ENCODE measurements at places on chromosomes 1 and 21.
A peak's percentile ranks its signal among the peaks of the same experiment; 100 is the strongest.

DNA sequence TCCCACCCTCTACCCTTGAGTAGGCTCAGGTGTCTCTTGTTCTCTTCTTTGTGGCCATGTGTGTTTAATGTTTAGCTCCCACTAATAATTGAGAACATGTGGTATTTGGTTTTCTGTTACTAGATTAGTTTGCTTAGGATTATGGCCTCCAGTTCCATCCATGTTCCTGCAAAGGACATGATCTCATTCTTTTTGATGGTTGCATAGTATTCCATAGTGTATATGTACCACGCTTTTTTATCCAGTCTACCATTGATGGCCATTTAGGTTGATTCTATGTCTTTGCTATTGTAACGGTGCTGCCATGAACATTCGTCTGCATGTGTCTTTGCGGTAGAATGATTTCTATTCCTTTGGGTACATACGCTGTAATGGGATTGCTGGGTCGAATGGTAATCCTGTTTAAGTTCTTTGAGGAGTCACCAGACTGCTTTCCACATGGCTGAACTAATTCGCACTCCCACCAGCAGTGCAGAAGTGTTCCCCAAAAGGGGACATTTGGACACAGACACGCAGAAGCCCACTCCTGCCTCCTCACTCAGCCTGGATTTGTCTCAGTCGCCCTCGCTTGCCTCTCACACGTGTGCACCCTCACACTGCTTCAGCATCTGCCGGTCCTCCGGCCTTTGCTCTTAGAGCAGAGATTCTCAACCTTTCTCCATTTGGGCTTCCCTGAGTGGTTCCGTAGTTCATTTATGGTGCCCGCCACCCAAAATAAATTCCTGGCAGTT is 3.7 kb downstream of the MX2 start:
- H3K27ac ChIP-seq = peak overlapping the region; percentile 99
- H3K36me3 ChIP-seq = peaks cover 8% of the 10 kb centered on the region
- no peak for DNase-seq
- H3K27me3 ChIP-seq = no peaks in the 10 kb centered on the region

GRCh38 chr1:158272681-158273080 is 17.0 kb upstream of the CD1C start:
- no peak overlapping the region for H3K4me3 ChIP-seq
- no peak for DNase-seq
- H3K4me1 ChIP-seq = peaks cover 2% of the 10 kb centered on the region
- H3K27ac ChIP-seq = no peak overlapping the region

- H3K36me3 ChIP-seq = peaks cover 5% of the 10 kb centered on the region
- H3K27ac ChIP-seq = no peak overlapping the region
- no peak for DNase-seq
Measured at GRCh38 chr1:58333511-58333910, 213.0 kb downstream of the OMA1 start.

DNA sequence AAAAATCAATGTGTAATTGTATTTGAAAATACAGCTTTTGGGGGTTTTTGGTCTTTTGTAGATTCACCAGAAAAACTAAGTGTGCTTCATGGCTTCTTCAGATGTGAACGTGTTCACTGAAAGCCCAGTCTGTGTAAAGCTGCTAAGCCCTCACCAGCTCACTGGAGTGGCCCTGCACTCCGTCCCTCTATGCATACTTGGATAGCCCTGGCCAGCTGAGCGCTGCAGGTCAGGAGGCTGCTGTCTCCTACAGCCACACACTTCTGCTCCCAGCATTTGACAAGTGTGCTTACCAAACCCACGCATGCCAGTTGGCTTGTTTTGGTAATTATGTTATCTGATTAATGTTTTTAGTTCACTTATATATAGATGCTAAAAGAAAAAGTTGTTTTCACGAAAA is 163.5 kb downstream of the TLR5 start:
- no peak overlapping the region for H3K27ac ChIP-seq
- H3K36me3 ChIP-seq = peaks cover under 1% of the 10 kb centered on the region
- H3K4me3 ChIP-seq = no peak overlapping the region
- no peaks in the 10 kb centered on the region for H3K4me1 ChIP-seq

GRCh38 chr1:115492880-115493279 is 148.9 kb upstream of the VANGL1 start:
- no peaks in the 10 kb centered on the region for H3K4me1 ChIP-seq
- no peak for DNase-seq

DNA sequence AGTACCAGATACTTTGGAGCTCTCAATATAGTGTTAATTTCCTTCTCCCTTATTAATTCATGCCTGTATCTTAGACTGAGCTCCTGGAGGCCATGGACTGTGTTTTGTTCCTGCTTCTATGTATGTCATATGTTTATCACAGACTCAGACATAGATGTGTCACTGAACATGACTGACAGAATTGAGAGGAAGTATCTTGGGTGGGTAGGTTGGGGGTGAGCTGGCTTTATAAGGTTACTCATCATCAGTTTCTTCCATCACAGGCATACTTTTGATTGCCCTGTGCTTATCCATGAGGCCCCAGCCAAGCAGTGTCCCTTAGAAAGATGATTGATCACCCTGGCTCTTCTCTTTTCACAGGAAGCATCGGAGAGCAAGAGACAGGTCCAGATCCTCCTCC is 5.6 kb upstream of the SH3D21 start:
- H3K36me3 ChIP-seq = peaks cover 6% of the 10 kb centered on the region
- H3K27me3 ChIP-seq = no peaks in the 10 kb centered on the region
- no peak overlapping the region for H3K4me3 ChIP-seq
- H3K4me1 ChIP-seq = peaks cover 7% of the 10 kb centered on the region

DNA sequence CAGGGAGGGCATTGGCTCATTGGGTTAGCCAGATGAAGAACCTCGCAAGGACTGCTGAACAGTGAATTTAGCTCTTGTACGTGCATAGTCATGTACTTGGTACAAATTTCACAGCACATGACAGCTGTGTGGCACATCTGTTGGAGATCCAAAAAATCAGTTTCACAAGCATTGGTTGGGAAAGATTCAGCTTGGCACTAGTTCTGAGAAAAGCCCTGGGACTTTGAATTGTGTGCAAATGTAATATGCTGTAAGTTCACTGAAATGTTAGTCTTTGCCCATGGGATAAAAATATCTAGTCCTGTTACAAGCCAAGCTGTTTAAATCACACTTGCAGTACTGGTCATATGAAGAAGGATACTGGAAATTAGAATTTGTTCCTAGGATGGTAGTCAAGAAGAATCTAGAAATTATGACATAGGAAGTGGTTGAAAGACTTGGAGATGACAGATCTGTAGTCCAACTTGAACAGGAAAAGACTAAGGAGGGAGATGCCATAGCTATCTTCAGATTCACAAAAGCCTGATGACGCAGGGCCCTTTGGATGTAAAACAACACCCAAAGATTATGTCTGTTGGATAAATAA is 19.2 kb downstream of the LAMC2 start:
- H3K27me3 ChIP-seq = peaks cover 27% of the 10 kb centered on the region
- H3K4me3 ChIP-seq = no peak overlapping the region
- no peaks in the 10 kb centered on the region for H3K36me3 ChIP-seq
- H3K4me1 ChIP-seq = no peaks in the 10 kb centered on the region
- no peak overlapping the region for H3K27ac ChIP-seq

GRCh38 chr1:225435487-225435886 is 7.6 kb upstream of the LBR start:
- H3K27me3 ChIP-seq = no peaks in the 10 kb centered on the region
- H3K4me1 ChIP-seq = peaks cover 8% of the 10 kb centered on the region
- peaks cover 2% of the 10 kb centered on the region for H3K36me3 ChIP-seq
- H3K27ac ChIP-seq = peak overlapping the region; percentile 72

- H3K27me3 ChIP-seq = peaks cover 8% of the 10 kb centered on the region
- H3K4me1 ChIP-seq = no peaks in the 10 kb centered on the region
- DNase-seq = no peak
- H3K4me3 ChIP-seq = no peak overlapping the region
- no peaks in the 10 kb centered on the region for H3K36me3 ChIP-seq
Measured at GRCh38 chr21:29933088-29933487, 6.7 kb downstream of the GRIK1 start.

GRCh38 chr1:179047636-179047997 is 21.9 kb downstream of the FAM20B start:
- no peaks in the 10 kb centered on the region for H3K27me3 ChIP-seq
- H3K36me3 ChIP-seq = peaks cover 4% of the 10 kb centered on the region
- H3K4me1 ChIP-seq = peaks cover 8% of the 10 kb centered on the region
- DNase-seq = no peak

DNA sequence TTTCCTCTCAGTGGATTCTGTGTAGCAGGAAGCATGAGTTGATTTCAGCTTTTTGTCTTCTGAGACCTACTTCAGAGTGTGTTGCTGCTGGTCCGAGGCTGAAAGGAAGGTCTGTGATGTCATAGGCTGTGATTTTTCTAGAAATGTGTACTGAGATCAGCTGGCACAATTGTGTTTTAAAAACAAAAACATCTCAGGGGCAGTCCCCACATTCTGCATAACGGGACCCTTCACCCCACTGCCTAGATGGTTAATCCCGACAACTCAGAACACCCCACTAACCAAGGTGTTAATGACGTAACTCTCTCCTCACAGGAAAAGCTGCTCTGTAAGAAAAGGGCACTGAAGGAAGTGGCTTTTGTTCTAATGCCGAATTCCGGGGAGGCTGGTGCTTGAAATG is 59.8 kb upstream of the PPP2R5A start:
- DNase-seq = no peak
- peak overlapping the region; percentile 84 for H3K27ac ChIP-seq
- H3K36me3 ChIP-seq = peaks cover 4% of the 10 kb centered on the region
- H3K4me1 ChIP-seq = peaks cover 19% of the 10 kb centered on the region
- H3K4me3 ChIP-seq = peak overlapping the region; percentile 80
- H3K27me3 ChIP-seq = no peaks in the 10 kb centered on the region

DNA sequence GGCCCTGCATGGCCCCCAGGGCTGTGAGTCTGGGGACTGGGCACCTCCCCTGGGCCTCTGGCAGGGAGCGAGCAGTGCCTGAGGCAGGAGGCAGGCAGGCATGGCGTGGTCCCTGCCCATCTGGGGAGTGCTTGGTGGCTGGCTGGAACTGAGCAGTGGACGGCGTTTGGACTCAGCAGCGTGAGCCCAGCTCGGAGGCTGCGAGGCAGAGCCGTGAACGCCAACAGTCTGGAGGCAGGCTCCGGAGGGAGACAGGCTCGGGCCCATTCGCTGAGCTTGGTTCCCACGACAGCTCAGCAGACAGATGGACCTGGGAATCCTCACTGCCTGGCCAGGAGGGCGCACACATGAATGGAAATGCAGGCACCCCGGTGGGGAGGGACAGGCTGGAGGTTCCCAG is 160.7 kb upstream of the POU3F1 start:
- H3K4me1 ChIP-seq = no peaks in the 10 kb centered on the region
- peaks cover 28% of the 10 kb centered on the region for H3K27me3 ChIP-seq
- no peak for DNase-seq
- H3K4me3 ChIP-seq = no peak overlapping the region

DNA sequence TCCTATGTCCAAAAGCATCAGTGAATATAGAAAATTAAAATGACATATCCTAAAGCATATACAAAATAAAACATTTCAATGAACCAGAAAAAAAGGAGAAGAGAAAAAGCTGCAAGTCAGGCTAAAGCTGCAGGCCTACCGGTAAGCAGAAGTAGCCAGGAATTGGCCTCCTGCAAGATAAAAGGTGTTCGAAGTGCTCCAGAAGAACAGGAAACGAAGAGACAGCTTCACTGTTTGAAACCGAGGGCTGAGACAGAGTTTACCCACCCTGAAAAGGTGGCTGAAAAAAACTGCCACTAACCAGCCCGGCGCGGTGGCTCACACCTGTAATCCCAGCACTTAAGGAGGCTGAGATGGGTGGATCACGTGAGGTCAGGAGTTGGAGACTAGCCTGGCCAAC is 37.4 kb downstream of the NSL1 start:
- H3K36me3 ChIP-seq = peaks cover 8% of the 10 kb centered on the region
- H3K27me3 ChIP-seq = no peaks in the 10 kb centered on the region
- DNase-seq = no peak
- peak overlapping the region; percentile 93 for H3K27ac ChIP-seq
- H3K4me3 ChIP-seq = peak overlapping the region; percentile 88
- H3K4me1 ChIP-seq = peaks cover 43% of the 10 kb centered on the region

DNA sequence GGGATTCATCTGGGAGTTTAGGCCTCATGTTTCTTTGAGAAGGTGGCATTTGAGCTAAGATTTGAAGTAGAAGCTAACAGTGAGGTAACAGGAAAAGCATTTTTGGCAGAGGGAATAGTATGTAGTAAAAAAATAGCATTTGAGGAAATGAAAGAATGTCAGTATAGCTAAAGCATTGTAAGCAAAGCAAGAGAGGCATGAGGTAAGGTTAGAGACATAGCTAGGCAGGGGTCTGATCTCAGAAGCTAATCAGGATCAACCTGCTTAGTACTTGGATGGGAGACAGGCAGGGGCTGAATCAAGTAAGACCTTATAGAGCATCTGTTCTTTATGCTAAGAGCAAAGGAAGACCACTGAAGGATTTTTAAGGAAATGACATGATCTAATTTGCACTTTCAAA is 4.0 kb downstream of the POLR3C start:
- H3K36me3 ChIP-seq = peaks cover 25% of the 10 kb centered on the region
- no peaks in the 10 kb centered on the region for H3K27me3 ChIP-seq
- H3K4me1 ChIP-seq = peaks cover 37% of the 10 kb centered on the region
- H3K27ac ChIP-seq = peak overlapping the region; percentile 75
- DNase-seq = no peak

DNA sequence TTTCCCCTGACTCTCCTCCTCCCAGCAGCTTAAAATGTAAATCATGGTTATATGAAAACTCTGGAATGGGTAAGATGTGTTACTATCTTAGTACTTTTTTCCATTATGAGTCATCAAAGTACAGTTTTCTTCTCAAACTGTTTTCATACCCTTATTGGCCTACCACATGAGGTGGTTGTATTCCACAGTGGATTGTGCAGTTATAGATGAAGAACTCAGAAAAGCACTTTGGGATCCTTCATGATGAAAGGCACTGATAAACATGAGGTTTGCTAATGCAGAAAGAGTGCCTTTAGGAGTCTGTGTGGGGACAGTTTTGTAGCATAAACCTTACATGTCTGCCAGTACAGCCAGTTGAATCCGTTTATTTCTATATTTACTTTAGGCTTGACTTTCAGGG is 32.0 kb upstream of the MYOCOS start:
- DNase-seq = no peak
- no peaks in the 10 kb centered on the region for H3K27me3 ChIP-seq
- no peak overlapping the region for H3K27ac ChIP-seq
- peaks cover 18% of the 10 kb centered on the region for H3K36me3 ChIP-seq
- H3K4me1 ChIP-seq = peaks cover 2% of the 10 kb centered on the region

- H3K4me3 ChIP-seq = no peak overlapping the region
- DNase-seq = no peak
- H3K27me3 ChIP-seq = peaks cover 14% of the 10 kb centered on the region
- no peak overlapping the region for H3K27ac ChIP-seq
- H3K4me1 ChIP-seq = no peaks in the 10 kb centered on the region
Measured at GRCh38 chr21:45027241-45028196, 46.9 kb upstream of the ADARB1 start.

GRCh38 chr1:16421201-16421600 is 16.0 kb downstream of the SPATA21 start:
- peak overlapping the region; percentile 88 for H3K4me3 ChIP-seq
- H3K27me3 ChIP-seq = no peaks in the 10 kb centered on the region
- H3K27ac ChIP-seq = peak overlapping the region; percentile 81
- H3K36me3 ChIP-seq = peaks cover 3% of the 10 kb centered on the region
- peaks cover 28% of the 10 kb centered on the region for H3K4me1 ChIP-seq

- peaks cover 7% of the 10 kb centered on the region for H3K27me3 ChIP-seq
- no peaks in the 10 kb centered on the region for H3K4me1 ChIP-seq
- no peaks in the 10 kb centered on the region for H3K36me3 ChIP-seq
- DNase-seq = no peak
Measured at GRCh38 chr1:51190961-51191360, 45.1 kb upstream of the RNF11 start.

GRCh38 chr1:234405676-234406075 is 32.4 kb downstream of the COA6 start:
- DNase-seq = no peak
- no peaks in the 10 kb centered on the region for H3K36me3 ChIP-seq
- peaks cover 37% of the 10 kb centered on the region for H3K4me1 ChIP-seq
- H3K4me3 ChIP-seq = no peak overlapping the region

Measured in T-helper 17 cell (primary cell).